ENCODE measurements at places on chromosomes 2 and 18.

GRCh38 chr2:16507655-16508489 is 157.8 kb downstream of the CYRIA start:
- peak; percentile 28 for DNase-seq

- DNase-seq, result no peak
Measured at GRCh38 chr2:8488001-8488738, 193.7 kb upstream of the ID2 start.

GRCh38 chr2:69204654-69205053 is 182.4 kb downstream of the GFPT1 start:
- no peak for DNase-seq

GRCh38 chr2:254241-254640 is 9.6 kb downstream of the SH3YL1 start:
- DNase-seq, result no peak

- no peak for DNase-seq
Measured at GRCh38 chr2:208415255-208415654, 8.7 kb downstream of the PTH2R start.

DNA sequence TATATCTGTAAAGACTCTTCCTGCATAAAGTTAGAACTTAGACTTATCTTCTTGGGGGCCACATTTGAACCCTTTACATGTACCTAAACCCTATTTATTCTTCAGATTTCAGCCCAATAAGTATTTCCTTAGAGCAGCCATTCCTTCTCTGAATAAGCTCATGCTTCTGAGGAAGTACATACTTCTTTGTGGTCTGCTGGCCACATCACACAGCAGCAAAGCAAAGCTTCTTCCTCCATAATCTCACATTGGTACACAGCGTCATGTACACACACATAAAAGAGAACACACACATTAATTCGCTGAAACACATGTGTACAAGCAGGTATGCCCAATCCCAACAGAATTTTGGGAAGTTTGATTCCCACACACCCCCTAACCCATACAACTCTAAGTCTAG is 331.0 kb downstream of the CDH2 start:
- no peak for DNase-seq

DNA sequence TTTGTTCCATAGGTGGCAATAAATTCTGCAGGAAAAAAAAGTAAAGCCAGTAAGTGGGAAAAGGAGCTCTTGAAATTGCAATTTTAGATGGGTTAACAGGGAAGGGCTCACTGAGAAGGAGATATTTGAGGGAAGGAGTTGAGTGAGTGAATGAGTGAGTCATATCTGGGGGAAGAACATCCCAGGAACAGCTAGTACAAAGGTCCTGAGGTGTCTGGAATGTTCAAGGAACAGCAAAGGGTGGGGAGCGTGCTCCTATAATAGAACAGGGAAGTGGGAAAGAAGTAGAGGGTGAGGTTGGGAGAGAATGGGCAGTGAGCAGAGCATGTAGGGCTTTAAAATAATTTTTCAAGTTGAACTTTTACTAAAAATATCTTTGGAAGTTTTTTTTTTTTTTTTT is 68.0 kb upstream of the PSME4 start:
- no peak for DNase-seq

DNA sequence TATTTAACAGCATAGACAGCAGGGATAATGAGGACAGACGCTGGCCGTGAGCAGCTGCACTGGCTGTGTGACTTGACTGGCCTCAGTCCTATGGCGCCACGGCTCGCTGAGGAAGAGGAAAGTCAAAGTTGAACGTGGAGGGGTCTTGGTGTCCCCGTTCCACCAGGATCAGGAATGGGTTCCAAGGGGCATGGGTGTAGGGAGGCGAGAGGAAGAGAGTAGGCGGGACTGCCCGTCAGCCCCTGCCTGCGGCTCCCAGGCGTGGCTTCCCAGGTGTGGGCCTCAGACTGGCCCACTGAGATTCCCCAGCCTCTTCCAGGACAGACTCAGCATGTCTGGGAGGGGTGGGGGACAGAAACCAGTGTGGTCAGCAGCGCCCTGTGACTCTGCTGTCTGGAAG is 51.4 kb downstream of the POMC start:
- no peak for DNase-seq

GRCh38 chr2:241645056-241645914 is 7.8 kb downstream of the ATG4B start:
- no peak for DNase-seq

DNA sequence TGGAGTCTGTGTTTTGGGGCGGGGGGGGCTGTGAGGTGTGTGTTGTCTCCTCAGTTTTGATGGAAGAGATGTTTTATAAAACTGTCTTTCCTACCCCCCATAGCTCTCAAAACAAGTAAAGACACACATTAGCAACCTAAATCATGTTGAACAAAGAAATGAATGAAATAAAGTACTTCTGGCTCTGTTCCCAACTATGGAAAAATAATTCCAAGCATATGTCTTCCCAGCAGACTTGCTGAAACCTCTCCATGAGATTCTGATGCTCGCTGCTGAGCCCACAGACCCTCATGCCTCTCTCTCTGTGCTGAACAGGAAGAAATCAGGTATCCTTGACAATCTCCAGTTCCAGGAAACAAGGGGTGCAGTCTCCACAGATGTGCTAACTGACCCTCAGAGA is 226.7 kb upstream of the KLHL29 start:
- no peak for DNase-seq

DNA sequence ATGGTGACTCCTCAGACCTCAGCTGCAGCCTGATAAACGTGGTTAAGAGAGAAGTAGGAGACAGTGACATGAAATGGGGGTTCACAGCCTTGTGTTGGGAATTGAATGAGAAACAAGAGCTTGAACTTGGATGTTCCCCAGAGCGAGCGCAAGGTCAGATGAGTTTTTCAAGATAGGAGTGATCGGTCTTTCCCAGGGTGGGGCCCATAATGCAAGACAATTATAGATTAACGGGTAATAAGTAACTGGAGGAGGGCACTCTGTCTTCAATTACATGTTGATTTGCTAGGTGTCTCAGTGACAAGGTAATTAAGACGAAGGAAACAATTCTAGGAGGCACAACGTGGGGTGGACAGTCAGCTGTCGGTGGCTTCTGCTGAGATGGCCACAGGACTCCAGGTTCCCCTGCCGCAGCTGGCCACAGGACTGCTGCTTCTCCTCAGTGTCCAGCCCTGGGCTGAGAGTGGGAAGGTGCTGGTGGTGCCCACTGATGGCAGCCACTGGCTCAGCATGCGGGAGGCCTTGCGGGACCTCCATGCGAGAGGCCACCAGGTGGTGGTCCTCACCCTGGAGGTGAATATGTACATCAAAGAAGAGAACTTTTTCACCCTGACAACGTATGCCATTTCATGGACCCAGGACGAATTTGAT is at the start of gene UGT1A5:
Gene UGT1A5, plus strand, starts transcription at position 297 of the 651 bp plus-strand sequence. Its CDS starts 85 bp downstream, at position 382.
- no peak for DNase-seq

DNA sequence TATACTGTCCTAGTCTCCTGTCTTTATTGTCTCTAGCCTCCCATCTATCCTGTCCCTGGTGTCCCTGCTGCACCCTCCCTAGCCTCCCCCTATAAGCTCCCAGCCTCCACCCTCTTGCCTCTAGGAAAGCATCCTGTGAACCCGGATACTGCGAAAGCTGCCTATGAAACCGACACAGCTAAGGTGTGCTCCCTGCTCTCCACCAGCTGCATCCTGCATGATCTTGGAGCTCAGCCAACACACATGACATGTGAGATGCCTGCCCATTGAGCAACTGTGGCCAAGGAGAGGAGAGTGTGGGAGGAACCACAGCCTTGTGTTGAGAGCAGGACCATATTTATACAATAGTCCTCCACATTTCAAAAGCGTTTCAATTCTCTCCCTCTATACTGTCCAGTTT is 187.1 kb downstream of the ZBTB7C start:
- DNase-seq, result peak; percentile 5

DNA sequence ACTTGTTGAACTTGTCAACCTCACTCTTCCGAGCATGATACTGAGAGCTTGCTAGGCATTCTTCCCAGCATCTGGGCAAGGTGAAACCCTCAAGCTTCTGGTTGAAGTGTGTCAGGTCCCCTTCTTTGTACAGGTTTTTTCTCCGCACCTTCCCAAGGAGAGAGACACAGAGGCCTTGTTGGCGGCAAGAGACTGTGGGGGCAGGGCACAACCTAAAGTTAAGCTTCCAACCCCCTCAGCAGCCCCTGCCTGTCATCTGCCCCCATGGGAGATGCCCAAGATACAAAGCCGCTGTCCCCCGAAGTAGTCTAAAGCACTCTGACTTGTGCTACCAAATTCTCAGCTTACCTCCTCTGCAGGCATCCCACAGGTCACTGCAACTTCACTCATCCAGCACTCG is 64.9 kb downstream of the XDH start:
- no peak for DNase-seq

Measured in NCI-H526 treated with DMSO at 0.1 percent for 48 hours (cell line).